ENCODE measurements at places on chromosomes 5 and 9.

DNA sequence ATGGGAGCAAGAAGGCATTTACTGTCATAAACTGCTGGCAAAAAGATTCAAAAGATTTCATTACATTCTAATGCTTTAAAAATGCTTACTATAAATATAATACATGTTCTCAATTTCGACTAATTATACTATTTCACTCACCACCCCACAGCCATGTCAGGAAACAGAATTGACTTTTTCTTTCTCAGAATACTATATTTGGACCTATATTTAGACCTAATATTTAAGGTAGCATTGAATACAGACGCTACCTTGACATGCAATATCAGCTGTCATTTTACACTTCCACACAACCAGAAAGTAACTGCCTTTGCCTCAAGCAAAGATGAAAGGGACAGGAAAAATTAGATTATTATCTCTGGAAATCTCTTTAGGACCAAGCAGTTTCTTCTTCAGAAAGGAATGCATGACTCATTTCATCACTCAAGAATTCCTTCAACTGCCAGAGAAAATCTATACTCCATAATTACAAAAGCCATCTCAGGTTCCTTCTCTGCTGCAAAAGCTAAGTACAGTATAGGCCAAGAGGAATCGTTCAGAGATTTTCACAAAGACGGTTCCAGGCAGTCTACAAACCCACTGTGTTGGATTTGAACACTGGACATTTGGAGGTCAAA is 11.8 kb upstream of the UBE2QL1 start:
- DNase-seq: no peak

DNA sequence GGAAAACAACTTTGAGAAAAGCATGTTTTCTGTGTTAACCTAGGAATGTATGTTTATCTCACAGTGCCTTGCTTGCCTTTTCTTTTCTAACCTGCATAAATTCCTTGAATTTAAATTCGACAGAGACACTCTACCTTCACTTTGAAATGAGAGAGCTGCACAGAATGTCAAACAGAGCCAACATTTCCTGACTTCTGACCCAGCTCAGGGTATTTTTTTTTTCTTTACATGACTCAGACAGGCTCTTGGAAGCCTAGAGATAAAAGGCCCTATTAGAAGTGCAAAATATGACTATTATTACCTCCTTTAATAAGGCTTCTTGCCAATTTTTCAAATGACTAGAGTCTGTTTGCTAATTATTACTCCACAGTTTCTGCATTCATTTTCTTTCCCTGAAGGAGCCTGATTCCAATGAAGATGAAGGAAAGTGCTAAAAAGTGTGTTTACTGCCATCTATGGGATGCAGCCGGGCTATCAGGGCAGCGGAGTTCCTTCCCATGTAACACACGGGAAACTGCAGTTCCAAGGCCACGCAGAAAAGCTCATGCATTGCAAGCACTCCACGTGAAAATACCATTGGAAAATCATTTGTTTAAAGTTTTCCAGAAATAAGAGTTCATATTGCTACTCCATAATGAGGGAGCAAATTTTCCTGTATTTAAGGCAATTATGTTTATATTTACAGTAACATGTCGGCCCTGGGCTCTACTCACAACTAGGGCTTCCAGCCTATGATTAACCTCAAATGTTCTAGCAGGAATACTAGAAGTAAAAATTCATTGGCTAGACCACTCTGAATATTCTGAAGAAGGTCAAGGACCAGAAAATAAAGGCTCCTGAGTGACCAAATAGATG is 485.6 kb downstream of the ZSWIM6 start:
- no peak for DNase-seq

GRCh38 chr9:13491138-13491492 is 211.6 kb upstream of the MPDZ start:
- no peak for DNase-seq

- DNase-seq: no peak
Measured at GRCh38 chr5:34717426-34718327, 61.5 kb downstream of the RAI14 start.

- no peak for DNase-seq
Measured at GRCh38 chr9:127858041-127858512, 3.6 kb upstream of the ENG start.

DNA sequence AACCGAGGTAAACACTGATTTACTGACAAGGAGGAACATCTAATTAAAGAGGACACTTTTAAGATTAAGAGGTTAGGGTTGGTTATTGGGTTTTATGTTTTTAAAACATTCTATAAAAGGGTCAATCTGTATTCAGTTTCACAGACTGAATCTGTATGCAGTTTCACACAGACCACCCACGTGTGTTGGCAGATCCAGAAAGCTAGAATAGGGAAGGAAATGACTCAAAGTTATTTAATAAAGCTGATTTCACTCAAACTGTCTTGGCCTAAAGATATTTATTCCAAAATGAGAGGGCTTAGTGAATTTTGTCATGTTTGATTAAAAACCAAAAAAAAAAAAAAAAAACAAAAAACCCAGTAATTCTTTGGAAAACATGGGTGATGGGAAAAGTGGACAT is 140.2 kb downstream of the SLC24A2 start:
- DNase-seq: no peak

GRCh38 chr5:168879331-168879730 is 300.2 kb upstream of the PANK3 start:
- no peak for DNase-seq

DNA sequence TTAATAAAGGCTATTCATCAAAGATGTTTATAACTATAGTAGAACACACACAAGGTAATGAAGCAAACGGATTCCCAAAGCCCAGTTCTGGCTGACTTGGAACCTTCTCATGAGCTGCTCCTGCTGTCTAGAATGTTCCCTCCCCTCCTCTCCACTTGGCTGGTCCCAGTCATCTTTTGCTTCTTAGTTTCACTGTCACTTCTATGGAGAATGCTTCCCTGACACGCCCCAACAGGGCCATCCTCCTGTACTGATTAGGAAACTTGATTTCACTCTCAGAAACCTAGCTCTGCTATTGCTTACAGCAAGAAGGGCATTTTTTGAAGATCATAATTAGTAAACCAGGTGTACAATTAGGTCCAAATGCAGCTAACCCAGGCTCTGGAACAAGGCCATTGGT is 3.2 kb upstream of the RAPGEF1 start:
- no peak for DNase-seq

- DNase-seq: no peak
Measured at GRCh38 chr5:454936-455335, 12.0 kb downstream of the EXOC3 start.

GRCh38 chr9:85740787-85741094 is 1.0 kb downstream of the AGTPBP1 start:
- no peak for DNase-seq

GRCh38 chr5:146647656-146648199 is 131.7 kb upstream of the GPR151 start:
- no peak for DNase-seq

DNA sequence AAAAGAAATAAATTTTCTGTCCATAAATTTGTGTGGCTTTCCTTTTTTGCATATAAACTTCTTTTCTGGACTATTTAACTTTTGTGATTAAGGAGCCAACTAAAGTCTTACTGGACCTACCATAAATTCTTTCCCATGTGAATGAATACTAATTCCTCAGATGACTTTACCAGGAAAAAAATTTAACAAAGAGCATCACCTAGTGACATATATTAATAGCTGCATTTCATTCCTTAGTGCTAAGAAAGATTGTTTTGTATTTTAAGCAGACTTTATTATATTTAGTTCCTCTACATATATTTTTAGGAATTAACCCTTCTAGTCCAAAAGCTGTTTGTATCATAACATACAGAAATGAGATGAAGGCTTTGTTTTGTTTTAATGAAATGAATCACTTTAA is 64.4 kb downstream of the C9orf85 start:
- DNase-seq: no peak

DNA sequence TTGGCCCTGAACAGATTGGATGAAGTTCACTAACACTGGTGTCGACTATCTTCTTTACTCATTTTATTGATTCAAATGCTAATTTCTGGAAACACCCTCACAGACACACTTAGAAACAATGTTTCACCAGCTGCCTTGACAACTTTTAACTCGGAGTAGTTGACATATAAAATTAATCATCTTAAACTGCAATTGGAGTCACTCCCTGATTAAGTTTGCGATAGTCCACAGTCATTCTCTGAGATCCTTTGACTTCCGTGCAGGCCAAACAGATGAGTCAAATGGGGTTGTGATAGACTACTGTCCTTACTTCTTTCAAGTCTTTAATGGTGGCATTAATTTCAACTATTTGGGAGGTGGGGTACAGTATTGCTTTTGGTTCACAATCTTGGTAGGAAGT is 114.4 kb upstream of the PCSK1 start:
- DNase-seq: no peak

- no peak for DNase-seq
Measured at GRCh38 chr9:34317436-34317835, 11.6 kb downstream of the KIF24 start.

DNA sequence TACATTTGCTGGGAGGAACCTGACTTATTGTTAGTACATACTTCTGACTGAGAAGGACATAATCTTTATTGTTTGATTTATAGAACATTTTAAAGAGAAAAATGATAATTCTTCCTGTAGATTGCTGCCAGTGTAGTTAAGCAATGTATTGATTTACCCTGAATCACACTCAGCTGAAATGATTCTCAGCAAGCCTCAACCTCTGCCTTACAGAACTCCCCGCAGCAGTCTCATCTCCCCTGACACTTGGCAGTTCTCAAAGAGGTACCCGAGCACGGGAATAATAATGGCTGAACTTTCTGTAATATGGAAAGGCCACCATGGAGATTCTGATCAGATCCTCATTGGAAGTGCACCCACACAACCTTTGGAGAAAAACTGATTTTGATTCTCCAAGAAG is 74.9 kb upstream of the RFX3 start:
- no peak for DNase-seq

- no peak for DNase-seq
Measured at GRCh38 chr5:83376461-83376860, 95.1 kb upstream of the VCAN start.

DNA sequence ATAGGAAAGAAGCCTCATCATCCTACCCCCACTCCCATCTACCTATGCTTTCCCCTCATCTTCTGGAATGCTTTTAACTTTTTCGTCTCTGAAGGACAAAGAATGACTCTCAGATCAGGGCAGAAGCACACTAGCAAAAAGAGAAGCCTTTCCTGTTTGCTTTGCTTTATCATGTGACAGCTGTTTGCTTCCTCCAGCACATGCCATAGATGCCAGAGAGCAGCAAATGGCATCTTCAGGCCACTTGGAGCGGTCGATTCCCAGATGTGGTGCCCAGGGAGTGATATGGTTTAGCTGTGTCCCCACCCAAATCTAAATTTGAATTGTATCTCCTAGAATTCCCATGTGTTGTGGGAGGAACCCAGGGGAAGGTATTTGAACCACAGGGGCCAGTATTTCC is 294.8 kb downstream of the GADD45G start:
- DNase-seq: no peak

DNA sequence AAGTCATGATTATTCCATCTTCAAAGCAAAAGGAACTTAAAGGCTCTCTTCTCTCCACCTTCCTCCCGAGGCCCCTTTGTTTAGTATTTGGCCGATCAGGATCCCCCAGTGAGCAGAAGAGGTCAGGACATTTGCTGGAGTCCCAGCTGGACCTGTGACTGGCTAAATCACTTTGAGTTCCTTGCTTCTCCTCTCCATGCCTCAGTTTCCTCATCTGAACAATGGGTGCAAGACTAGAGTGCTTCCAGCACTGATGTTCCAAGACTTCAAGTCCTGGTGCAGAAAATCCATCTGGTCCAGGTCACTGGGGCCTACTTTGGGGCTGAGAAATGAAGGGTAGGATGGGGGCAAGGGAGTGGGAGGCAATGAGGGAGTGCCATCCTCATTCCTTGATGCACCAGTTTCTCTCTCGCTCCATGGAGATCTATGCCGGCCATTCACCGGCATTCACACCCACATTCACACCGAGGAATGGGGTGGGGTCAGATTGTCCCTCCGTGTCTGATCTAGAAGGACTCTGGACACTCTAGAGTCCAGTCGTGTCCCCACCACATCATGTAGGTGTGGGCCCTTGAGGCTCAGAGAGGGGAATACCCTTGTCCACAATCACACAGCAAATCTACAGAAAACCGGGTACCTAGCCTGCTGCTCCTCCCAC is 38.7 kb upstream of the IL17B start:
- DNase-seq: no peak

DNA sequence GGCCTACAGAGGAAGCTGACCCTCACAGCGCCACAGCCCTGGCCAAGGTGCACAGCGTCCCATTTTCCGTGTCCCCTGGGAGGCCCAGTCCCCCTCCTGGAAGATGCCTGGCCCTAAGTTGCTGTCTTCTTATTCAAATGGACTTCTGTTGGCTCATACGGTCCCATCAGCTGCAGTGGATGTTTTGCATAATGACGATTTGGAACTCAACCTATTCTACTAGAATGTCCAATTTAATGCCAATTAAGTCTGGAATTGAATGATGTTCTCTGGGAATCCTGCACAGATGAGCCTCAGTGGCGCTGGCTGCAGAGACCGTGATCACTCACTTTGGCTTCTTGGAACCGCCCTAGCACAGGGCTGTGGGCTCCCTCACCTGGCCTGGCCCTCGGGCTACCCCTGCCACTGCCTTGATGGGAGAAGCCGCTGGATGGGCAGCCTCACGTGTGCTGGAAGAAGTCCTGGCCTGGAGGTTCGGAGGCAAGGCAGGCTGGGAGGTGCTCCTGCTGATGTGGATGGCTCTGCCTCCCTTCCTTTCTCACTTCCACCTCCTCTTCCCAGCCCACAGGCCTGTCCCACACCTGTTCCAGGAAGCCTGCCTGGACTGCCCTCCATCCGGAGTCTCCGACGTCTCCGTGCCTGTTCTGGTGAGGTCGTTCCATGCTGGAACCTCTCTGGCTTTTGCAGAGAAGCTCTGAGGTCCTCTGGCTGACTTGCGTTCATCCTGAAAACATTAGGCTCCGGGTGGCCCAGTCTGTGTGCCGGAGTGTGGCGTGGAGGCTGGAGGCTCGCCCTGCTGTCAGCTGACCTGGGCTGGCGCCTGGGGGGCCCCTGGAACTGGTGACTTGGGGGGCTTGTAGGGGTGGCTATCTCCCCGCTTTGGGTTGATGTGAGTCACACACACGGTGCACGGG is 147.1 kb downstream of the RXRA start:
- DNase-seq: no peak

DNA sequence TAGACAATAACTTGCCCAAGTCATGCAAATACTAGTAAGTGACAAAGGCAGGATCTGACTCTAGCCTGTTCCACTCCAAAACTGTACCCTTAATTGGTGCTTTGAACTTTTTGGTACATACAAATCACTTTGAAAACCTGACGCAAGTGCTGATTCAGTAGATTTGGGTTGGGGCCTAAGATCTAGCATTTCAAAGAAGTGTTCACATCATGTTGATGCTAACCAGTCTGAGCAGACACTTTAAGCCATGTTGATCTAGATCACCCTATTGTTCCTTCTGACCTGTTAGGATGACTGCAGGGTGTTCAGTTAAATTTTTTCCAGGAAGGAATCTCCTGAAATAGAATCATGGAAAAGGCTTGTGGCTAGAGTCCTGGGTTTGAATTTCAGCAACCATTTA is 57.7 kb upstream of the CPEB4 start:
- DNase-seq: no peak

GRCh38 chr5:88483964-88484672 is 215.5 kb upstream of the TMEM161B start:
- no peak for DNase-seq
